ENCODE measurements at places on chromosomes 16 and 17.

GRCh38 chr16:72162105-72162692, 9.8 kb downstream of the PMFBP1 start:
- DNase-seq = no peak

- DNase-seq = no peak
These were observed 90.8 kb upstream of the PMFBP1 start for GRCh38 chr16:72262711-72263110.

DNA sequence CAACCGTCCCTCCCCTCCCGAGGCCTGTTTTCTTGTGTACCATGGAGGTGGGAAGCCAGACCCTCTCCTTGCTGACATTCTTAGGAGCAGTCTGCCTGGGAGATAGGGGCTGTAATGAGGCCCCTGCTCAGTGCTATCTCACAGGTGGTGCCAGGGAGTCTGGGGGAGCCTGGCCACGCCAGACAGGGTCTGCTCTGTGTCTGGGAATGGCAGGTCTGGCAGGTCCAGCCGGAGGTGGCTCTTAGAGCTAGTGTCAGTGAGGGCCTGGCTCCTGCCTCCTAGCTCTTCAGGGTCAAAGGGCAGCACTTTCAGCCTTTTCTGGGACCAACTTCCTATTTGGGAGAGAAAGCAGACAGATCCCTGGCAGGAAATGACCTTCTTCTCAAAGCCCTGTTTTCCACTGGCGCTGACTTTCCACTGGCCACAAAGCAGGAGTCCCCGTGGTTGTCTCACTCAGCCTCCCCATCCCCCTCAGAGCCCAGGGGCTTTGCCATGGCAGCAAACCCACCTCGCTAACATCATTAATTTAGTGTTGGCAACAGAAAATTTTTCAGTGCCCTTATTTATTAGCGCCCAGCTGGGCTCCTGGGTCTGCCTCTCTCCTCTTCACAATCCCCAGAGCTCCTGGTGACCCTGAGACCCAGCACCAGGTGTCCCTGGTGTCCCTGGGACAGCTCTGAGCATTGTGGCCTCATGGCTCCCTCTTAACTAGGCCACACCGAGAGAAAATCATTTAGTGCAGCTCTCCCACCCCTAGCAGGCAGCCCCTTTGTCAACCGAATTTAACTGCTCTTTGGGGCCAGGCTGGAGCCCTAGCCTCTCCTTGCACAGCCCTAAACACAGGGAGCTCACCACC, 24.0 kb upstream of the DOK4 start:
- no peak for DNase-seq

DNA sequence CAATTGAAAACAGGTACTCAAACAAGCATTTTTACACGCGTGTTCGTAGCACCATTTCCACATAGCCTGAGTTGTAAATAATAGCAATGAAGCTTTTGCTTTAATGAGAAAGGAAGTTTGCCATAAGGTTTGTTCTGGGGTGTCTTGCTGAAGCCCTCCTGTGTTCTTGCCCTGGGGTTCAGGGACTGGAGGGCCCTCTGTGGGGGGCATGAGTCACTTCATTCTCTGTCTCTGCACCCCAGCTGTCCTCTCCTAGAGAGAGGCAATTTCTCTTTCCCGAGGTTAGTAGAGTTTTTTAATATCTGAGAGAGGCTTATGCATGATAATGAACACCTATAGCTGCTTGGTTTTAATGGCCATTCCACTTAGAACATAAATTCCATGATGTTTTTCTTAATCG, 9.6 kb downstream of the AFMID start:
- no peak for DNase-seq

GRCh38 chr17:65324611-65325342, 187.6 kb downstream of the RGS9 start:
- DNase-seq = no peak

- DNase-seq = peak; percentile 34
These were observed 37.1 kb upstream of the BCAS3 start for GRCh38 chr17:60640503-60640902.

- peak; percentile 79 for DNase-seq
These were observed 36.0 kb upstream of the FBXO47 start for GRCh38 chr17:39002991-39003715.

- DNase-seq = no peak
These were observed 339.4 kb downstream of the FOXL1 start for GRCh38 chr16:86917471-86918365.

GRCh38 chr17:1612400-1612799, 16.2 kb downstream of the SLC43A2 start:
- DNase-seq = no peak

DNA sequence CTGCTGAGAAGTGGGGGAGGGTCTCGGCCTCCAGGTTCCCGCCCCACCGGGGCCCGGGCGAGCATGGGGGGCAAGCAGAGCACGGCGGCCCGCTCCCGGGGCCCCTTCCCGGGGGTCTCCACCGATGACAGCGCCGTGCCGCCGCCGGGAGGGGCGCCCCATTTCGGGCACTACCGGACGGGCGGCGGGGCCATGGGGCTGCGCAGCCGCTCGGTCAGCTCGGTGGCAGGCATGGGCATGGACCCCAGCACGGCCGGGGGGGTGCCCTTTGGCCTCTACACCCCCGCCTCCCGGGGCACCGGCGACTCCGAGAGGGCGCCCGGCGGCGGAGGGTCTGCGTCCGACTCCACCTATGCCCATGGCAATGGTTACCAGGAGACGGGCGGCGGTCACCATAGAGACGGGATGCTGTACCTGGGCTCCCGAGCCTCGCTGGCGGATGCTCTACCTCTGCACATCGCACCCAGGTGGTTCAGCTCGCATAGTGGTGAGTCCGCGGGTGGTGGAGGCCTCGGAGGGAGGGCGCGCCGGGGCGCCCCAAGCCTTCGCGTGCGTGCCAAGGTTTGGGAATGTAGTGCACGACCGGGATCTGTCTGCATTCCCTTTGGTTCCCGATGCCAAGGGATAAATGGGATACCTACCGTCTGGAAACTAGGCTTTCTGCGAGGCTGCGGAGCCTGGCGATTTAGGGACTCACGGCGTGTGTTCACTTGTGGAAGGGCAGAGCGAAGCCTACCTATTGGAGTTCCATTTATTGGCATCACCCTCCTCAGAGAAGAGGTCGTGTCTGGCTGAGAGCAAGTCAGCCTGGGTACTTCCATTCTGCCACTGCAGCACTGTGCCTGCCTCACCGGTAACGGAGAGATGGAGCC, 1.0 kb downstream of the ZNRF1 start:
- peak; percentile 58 for DNase-seq

DNA sequence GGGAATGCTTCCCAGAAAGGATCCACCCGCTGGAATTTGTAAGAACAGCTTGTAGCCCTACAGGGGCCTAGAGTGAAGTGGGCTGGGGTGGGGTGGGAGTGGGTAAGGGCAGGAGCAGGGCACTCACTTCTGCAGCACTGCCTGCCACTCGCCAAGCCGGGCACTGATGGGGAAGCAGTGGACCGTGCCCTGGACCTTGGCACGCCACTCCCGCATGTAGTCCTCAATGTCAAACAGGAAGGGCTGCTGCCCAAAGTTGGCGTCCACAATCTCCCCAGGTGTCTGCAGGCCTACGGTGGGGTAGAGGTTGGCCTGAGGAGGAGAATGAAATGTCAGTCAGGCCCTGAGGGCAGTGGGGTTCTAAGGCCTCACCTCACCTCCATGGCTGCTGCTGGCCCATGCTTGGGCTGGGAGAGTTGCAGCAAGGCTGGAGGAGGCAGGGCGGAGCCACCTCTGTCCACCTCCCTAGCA, 15.7 kb upstream of the GFOD2 start:
- no peak for DNase-seq

- DNase-seq = no peak
These were observed 484 bp upstream of the NUDT7 start for GRCh38 chr16:77721752-77722308.

- DNase-seq = no peak
These were observed 3.8 kb downstream of the CIAO3 start for GRCh38 chr16:736936-737481.

- DNase-seq = peak; percentile 98
These were observed 1.5 kb upstream of the FAAP100 start for GRCh38 chr17:81553616-81554181.

- no peak for DNase-seq
These were observed 156.3 kb downstream of the MSI2 start for GRCh38 chr17:57412520-57413096.

GRCh38 chr17:37312137-37312923, 63.5 kb upstream of the C17orf78 start:
- no peak for DNase-seq

- DNase-seq = no peak
These were observed 14.1 kb downstream of the DHRS7B start for GRCh38 chr17:21140911-21141310.

- no peak for DNase-seq
These were observed 37.1 kb downstream of the TRIM25 start for GRCh38 chr17:56876766-56877179.

DNA sequence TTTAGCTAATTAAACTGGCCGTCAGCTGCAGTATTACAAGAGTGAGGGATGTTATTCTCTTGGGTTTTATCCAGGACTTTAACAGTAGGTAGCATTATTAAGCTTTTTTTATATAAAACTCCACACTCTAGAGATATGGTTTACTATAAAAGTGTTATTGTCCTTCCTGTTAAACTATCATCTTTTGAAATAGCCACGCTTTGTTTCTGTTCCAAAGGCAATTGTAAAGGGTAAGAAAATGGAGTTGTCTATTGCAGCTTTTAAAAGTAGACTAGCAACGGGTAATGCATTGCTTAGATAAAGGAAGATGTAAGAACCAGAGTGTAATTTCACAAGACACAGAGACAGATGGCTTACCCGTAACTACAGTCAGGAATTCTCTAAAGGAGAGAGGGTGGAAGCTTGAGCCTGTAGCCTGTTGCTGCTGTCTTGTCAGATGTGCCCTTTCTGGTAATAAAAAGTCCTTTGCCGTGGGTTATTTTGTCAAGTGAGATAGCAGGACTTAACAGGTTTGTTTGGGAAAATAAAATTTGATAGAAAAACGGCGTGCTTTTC, 56.4 kb downstream of the WWOX start:
- no peak for DNase-seq

DNA sequence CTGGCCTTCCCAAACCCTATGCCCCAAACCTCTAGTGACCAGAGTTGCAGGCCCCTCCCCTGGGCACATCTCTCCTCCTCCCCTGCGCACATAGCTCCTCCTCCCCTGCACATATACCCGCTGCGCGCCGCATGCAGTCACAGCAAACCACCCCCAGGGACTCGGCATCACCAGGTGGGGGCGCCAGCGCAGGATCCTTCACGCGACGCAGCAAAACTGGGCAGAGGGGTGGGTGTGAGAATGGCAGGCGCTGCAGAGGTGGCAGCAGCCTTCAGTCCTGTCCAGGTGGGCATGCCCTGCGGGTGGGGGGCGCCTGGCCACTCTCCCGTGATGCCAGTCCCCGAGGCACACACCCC, 5.6 kb downstream of the CORO6 start:
- DNase-seq = peak; percentile 69

- DNase-seq = no peak
These were observed 1.6 kb downstream of the STAC2 start for GRCh38 chr17:39223907-39224777.

DNA sequence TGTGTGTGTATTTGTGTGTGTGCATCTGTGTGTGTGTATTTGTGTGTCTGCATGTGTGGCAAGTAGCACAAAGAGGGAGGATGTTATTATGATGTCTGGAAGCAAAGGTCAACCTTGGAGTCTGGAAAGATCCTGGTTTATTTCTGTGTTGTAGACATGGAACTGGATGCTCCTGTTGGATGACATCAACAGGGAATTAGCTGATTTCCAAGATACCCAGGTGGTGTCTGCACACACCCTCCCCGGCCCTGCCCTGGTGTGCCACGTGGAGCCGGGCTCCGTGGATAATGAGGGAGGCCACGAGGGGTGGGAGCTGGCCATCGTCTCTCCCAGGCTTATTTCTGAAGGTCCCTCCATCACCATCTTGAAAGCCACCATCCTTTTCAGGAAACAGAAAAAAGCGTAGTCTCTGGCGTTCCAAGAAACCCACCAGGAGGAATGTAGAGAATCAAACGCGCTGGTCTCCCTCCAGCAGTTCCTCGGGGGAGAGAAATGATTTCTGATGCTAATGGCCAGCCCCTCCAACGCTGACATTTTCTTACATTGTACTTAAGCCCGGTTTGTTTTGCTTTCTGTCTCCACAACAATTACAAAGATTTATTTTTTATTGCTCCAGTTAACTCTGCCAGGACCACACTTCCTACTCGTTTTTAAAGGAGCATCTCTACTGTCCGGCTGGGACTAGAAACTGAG, 93.3 kb downstream of the FOXL1 start:
- DNase-seq = no peak

DNA sequence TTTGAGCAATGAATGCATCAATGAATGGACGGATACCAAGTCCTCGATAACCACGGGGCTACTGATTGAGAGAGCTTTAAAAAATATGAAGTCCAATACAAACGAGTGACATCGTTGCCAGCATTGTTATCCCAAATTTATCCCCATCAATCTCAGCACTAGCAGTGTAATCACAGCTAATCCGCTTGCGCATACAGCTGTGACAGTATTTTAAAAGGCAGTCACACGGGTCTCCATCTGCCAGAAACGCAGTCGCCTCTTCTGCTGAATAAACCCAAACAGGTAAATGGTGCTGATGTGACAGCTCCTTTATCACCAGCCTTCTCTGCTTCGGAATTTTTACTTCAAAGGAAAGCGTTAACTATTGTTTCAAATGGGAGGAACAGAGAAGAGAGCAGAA, 311.1 kb downstream of the XYLT1 start:
- DNase-seq = no peak

DNA sequence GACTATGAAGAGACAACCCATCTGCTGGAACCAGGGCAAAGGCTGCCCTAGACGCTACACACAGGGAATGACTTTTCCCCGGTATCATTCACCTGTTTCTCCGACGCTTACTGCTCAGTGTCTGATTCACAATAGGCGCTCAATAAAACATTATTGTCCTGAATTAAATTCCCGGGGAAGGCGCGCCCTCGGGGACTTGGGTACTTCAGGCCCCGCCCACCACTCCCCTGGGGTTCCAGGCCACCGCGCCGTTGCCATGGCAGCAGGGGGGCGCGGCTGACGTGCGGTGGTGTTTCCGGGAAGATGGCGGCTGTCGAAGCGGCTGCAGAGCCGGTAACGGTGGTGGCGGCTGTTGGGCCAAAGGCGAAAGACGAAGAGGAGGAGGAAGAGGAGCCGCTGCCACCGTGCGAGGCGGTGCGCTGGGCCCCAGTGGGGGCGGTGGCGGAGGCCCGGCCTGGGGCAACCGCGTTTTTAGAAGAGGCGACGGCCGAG, at the start of gene RUNDC1:
Gene RUNDC1 (plus strand): TSS at position 292 of the 492 bp plus-strand sequence. CDS start 12 bp downstream, at position 304.
- peak; percentile 90 for DNase-seq

DNA sequence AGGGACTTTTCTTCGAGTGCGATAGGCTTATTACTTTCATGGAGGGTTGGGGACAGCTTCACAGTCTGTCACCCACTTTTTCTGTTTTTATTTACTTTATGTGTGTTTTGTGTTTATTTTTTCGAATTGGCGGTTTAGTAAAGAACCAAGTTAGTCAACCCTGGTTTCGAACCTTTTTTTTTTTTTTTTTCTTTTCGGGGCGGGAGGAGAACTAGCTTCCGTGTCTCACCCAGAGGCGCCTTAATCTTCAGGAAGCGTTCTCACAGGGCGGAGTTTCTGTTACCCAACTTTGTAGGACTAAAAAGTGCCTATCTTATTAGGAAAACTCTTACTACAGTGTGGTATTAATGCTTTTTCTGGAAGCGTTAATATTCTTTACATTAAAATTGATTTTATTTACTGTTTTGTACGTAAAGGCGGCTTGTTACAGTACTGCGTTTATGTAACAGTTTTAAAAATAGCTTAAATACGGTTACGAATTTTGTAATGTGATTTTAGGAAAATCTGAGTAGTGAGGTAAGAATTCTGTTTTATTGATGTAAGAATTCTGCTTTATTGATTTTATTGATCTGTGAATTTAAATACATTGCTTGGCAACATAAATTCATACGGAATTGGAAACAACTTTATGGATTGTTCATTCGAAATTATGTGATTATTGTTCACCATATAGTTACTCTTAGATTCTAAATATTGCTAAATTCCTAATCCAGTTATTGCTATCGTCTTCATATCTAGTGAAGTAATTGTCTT, 885 bp downstream of the ZNF207 start:
- peak; percentile 58 for DNase-seq
